ENCODE measurements at places on chromosomes 11 and 22.

DNA sequence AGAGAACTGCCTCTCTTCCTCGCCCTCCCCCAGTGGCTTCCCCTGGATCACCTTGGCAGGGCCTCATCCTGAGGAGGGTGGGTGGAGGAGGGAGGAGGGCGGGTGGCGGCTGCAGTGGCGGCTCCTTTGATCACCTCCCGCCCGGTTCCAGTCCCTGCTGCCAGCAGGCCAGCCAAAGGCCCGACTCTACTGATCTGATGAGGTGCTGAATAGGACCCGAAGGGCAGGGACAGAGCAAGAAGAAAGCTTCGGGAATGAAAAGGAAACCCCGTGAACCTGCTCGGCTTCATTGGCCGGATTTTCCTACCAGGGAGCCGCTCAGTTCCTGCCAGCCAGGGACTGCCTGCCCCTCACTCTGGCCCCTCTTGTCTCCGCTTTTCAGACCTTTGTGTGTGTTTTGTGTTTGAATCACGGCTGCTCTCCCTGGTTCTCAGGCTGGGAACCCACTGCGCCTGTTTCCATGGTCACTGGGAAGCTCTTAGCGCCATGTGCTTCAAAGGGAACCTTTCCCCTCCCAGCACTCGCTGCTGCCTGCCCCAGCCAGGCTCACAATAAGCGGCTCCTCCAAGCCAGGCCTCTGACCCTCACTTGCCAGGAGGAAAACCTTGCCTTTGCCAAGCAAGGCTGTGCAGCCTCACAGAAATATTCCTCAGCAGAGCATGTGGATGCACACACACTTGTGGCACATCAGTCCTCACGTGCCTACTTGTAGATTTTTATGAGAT is 56.8 kb downstream of the C22orf31 start:
- no peak for DNase-seq

DNA sequence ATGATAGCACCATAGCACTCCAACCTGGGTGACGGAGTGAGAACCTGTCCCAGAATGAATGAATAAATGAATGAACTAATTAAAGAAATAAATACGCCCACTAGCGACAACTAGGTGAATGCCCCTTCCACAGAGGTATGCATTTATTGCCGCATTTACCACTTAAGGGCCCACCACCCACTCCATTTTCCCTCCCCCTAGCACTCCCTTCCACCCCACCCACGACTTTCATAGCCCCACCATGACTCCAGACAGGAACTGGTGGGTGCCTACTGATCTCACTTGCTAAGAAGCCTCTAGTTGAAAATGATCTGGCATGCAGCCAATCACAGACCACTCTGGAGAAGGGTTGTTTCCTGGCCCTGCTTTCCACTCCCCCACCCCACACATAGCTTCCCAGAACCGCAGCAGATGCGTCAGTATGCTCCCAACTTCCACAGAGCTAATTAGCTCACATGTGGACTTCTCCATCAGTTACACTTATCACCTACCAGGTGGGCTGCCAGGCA is 167.6 kb downstream of the WT1 start:
- DNase-seq: no peak

DNA sequence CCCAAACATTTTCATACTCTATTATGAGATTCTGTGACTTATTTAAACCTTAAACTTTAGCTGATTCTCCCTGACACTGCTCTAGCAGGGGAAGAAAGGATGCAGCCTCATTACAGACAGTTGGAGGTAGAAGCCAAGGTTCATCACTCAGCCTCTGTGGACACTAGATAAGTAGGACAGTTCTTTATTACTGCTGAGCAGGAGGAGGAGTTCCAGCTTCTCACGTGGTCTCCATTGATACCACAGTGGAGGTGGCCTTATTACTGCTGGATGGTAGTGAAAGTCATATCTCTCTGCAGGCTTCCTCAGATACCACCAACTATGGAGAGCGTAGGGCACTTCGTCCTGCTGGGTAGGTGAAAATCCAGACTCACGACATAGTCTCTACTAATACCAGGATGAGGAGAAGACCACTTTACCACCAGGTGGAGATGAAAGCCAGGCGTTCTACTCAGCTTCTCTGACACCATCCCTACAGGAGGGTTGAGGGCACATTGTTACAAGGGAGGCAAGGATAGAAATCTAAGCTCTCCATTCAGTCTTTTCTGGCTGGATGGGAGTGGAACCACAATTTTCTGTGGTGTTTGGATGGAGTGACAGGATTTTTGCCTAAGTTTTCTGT is 13.1 kb upstream of the ANGPTL5 start:
- no peak for DNase-seq

DNA sequence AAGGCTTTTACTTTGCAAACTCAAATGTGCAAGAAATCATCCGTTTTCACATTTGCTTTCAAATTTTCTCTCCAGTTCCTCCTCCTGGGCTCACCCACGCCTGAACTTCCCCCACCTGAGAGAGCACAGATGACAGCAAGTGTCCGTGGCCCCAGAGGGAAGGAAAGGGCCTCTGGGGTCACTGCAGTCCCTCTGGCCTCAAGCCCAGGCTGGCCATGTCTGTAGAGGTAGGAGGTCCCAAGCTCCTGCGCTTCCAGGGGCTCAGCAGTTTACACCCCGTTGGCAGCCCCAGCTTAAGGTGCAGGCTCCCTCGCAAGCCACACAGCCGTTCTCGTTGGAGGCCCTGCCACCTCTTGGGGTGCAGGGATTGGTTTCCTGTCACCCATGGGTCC is 40.5 kb upstream of the PRDM11 start:
- no peak for DNase-seq

DNA sequence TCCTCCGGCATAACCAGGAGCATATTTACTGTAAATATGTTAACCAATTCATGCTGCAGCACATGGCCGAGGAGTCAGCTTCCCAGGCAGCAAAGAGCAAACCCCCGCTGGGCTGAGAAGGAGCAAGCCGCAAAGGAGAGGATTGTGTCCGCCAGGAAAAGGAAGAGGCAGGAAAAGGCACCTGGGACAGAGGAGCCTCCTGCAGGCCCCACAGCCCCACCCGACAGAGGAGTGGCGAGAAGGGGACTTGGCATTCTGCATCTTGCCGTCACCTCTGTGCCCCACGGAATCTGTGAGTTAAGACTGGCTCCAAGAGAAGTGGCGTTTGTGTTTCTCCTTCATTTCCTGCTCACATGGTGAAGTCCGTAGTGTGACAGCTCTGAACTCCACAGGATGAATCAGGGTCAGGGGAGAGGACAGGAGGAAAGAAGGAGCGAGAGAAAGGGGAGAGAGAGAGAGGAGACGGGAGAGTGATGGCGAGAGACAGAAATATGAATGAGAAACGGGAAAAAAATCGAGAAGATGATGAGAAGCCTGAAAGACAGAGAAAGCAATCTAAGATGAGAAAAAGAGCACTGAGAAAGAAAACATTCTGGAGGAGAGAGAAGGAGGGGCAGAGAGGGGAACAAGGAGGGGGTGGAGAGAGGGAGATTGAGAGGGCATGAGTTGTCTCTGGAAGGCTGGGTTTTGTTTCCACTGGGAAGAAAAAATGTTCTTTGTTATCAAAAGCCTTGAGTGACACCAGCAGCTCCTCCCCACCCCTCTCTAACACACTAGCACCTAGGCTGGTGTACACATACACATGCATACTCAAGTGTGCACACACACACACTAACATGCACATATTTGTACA is 489.6 kb downstream of the MN1 start:
- no peak for DNase-seq

DNA sequence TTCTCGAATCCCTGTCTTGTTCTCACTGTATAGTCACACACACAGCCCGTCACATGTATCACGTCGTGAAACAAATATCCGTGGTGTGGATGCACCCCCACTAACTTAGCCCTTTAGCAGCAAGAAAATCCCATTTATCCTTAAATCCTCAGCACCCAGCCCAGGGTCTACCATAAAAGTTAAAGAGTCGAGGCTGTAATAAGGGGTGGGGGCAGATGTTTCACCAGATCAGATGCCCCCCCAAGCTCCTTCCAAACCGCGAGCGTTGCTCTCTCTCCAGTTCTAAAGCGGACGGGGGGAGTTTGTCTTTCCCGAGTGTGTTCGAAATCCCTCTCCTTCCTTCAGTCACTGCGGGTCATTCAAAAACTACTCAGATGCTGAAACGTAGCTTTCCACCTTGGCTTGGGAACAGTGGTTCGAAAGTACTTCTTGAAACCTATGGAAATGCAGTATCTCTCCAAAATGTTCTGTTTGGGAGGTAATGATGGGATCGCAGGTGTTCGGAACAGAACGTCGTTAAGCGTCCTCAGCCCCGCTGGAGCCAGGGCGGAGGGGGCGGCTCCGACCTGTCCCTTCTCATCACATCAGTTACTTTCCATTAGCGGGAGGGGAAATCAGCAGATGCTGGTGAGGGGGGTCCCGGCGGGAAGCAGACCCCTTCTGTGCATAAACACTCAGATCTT is 156.2 kb downstream of the BRD1 start:
- no peak for DNase-seq

DNA sequence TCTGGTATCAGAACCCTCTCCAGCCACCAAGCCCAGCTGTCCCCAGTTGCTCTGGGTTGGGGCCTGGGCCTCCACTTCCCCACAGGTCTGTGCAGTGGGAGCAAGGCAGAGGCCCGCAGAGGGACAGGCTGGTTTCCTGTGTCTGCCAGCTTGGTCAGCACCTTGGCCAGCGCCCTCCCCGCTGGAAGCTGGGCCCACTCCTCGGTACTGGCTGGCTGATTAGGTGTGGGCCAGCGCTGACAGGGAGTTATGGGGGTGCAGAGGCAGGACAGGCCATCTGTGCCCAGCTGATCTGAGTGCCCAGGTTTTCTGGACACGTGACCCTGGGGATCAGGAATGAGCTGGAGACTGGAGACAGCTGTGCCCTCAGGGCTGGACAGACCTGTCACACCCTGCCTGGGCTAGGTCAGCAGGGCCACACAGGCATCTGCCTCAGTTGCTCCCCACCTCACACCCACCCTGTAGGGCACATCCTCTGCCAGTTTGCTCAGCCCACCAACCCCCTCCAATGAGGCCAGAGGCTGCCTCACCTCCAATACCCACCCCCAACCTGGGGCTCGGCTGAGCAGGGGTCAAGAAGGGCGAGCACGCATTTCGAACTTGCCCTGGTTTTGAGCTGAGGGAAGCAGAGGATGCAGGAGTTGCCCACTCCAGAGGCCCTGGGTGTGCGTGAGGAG is 175.3 kb downstream of the IGLL1 start:
- DNase-seq: no peak

- DNase-seq: peak; percentile 65
Observed at GRCh38 chr22:39117585-39118191, 20.6 kb downstream of the APOBEC3H start.

DNA sequence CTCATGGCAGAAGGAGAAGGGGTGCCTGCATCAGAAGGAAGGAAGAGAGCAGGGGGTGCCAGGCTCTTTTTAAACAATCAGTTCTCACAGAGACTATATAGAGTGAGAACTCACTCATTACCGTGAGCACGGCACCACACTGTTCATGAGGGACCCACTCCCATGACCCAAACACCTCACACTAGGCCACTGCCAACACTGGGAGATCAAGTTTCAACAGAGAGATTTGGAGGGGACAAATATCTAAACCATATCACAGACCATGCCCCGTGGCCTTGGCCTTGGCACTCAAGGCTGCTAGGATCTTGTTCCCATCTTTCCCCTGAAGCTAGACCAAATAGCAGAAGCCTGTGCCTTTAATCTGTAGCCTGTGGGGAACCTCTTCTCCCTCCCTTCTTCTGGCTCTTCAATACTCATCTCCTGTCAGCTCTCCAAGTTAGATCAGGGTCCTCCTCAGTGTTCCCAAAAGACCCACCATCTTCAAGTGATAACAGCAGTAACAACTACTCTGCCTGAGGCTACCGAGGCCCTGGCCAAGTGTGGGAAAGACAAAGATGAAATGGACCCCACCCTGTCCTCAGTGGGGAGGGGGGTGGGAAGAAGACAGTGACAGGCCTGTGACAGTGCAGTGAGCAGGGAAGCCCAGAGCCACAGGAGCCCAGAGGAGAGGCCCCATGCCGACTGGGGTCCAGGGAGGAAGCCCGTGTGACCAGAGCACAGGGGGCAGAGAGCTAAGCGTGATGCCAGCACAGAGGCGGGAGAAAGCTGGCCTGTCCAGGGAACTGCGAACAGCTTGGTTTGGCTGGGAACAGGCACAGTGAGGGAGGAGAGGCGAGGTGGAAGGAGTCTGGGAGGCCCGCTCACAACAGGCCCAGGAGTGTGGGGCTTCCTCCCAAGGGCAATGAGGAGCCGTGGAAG is 72.6 kb downstream of the MYO7A start:
- no peak for DNase-seq

GRCh38 chr11:71266114-71266833 is 13.9 kb upstream of the SHANK2 start:
- DNase-seq: no peak

DNA sequence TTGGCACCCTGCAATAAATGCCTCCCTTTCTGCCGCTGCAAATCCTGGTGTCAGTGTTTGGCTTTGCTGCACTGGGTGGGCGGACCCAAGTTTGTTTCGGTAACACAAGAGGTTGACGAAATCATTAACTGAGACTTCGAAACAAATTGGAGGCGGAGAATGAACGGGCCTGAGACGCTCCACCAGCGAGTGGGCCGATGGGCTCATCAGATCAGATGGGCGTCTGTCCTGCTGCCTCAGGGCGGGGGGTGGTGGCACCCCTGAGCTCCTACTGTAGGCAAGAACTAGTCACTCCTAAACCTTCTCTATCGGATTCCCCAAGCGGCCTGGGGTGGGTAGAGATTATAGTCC is 918 bp upstream of the CAPN5 start:
- no peak for DNase-seq

GRCh38 chr11:25727944-25728343 is 604.0 kb upstream of the ANO3 start:
- DNase-seq: no peak

DNA sequence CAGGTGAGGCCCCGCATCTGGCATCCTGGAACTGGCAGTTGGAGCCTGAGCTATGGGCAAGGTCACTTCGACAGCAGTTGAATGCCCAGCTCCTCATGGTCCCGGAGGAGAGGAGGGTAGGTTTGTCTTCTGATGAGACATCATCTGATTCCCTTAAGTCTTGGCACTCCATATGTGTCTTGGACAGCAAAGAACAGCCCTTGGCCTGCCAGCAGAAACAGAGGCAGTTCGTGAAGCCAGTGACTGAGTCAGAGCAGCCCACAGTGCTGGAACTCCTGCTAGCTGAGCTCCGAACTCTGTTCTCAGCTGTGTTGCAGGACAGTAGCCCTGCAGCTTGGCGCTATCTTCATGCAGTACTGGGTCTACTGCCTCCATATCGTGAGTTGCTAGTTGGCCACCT is 1.0 kb downstream of the DNHD1 start:
- no peak for DNase-seq

- no peak for DNase-seq
Observed at GRCh38 chr11:69913591-69914285, 94.5 kb upstream of the FGF3 start.

- DNase-seq: no peak
Observed at GRCh38 chr11:117919341-117919740, 9.9 kb downstream of the TMPRSS13 start.

Measured in memory B cell (primary cell).